ENCODE measurements at places on chromosomes 3 and 15.

DNA sequence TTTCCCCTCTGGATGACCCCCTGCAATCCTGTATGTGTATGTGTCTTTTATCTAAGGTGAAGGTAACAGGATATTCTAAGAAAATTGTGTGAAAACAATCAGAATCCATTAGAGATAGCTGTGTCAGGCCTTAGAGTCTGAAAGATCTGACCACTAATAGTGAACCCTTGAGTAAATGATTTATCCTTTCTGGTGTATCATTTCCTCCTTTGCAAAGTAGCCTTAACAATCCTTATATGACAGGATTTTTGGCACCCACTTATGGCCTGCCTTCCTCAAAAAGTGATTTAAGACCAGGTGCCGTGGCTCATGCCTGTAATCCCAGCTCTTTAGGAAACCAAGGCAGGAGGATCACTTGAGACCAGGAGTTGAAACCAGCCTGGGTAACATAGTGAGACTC lies 110.2 kb downstream of the RBPMS2 start:
- DNase-seq = no peak

DNA sequence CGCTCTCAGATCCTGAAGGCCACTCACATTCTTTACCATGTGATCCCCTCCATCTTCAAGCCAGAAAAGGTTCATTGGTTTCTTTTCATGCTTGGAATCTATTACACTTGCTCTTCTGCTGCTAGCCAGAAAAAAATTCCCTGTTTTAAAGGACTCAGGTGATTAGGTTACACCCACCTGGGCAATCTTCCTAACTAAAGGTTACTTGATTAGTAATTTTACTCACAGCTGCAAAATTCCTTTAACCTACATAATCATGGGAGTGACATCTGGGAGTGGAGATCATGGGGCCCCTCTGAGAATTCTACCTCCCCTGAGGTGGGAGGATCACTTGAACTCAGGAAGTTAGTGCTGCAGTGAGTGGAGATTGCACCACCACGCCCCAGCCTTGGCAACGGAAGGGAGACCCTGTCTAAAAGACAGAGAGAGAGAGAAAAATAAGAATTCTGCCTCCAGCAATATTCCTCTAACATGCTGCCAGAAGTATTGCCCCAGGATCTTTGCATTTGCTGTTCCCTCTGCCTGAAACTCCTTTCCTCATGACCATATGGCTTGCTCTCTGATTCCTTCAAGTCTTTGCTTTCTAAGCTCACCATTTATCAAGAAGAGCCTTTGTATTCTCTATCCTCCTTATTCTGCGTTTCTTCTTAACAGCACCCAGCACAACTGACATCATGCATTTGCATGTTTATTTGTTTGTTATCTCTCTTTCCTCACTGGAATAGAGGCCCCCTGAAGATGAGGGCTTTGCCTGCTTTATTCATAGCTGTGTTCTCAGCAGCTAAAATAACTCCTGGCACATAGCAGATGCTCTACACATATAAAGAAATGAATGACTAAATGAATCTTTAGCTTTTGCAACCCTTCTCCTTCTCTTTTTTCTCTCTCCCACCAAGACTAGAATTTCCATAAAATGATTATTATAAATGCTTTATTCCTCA lies 68.2 kb downstream of the EDEM1 start:
- DNase-seq = no peak

DNA sequence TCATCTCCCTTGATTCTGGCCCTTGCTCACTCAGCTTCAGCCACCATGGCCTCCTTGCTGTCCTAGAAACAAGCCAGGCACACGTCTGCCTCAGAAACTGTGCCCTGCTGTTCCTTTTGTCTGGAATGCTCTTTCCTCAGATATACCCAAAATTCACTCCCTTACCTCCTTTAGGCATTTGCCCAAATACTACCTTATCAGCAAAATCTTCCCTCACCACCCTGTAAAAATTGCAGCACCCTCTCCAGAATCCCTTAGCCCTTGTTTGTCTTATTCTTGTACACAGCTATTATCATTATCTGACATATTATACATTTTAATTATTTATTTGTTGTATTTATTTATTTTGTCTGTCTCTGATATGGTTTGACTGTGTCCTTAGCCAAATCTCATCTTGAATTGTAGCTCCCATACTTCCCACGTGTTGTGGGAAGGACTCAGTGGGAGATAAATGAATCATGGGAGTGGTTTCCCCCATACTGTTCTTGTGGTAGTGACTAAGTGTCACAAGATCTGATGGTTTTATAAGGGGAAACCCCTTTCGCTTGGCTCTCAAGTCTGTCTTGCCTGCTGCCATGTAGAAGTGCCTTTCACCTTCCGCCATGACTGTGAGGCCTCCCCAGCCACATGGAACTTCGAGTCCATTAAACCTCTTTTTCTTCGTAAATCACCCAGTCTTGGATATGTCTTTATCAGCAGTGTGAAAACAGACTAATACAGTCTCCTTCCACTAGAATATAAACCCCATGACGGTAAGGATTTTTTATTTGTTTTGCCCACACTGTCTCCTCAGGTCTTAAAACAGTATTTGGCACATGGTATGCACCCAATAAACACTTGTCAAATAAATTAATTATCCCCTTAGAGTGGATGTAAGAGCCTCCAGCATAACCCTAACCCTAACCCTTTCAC lies 60.0 kb upstream of the STT3B start:
- DNase-seq = no peak

DNA sequence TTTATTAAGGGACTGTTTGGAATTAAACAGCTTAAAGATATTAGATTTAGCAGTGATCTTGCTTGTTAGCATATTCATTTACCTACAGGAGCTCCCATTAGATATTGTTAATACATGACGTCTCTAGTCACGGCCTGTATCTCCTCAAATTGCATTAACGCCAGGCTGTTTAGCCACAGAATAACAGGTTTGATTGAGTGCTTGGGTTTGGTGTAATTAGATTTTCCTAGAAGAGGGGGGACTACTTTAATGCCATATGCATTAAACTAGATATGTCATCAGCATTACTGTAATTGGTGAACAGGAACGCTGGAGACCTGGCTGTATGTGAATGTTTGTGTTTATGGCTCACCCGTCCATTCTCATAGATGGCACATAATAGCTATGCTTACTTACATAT lies 841.4 kb upstream of the NR2F2 start:
- no peak for DNase-seq

- no peak for DNase-seq
These were observed 165.5 kb downstream of the MEX3B start for GRCh38 chr15:81880314-81880713.

GRCh38 chr15:96320703-96321638 lies 9.5 kb upstream of the NR2F2 start:
- no peak for DNase-seq

- no peak for DNase-seq
These were observed 3.7 kb upstream of the MYO5A start for GRCh38 chr15:52532427-52532826.

DNA sequence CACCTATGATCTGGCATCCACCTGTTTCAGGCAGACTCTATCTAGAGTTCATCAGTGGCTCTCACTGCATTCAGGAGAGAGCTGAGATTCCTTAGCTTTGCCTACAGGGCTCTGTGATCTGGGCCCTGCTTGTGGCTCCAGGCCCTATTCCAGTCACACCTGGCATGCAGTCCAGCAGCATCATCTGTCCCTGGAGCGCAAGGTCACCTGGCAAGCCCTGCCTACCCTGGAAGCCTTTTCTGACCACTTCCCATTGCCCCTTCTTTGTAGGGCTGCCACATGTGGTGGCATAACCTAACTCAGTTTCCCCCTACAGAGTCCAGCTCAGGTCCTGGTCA lies 115.1 kb upstream of the PLXNA1 start:
- no peak for DNase-seq

GRCh38 chr15:79496838-79497237 lies 64.7 kb downstream of the MINAR1 start:
- DNase-seq = no peak

DNA sequence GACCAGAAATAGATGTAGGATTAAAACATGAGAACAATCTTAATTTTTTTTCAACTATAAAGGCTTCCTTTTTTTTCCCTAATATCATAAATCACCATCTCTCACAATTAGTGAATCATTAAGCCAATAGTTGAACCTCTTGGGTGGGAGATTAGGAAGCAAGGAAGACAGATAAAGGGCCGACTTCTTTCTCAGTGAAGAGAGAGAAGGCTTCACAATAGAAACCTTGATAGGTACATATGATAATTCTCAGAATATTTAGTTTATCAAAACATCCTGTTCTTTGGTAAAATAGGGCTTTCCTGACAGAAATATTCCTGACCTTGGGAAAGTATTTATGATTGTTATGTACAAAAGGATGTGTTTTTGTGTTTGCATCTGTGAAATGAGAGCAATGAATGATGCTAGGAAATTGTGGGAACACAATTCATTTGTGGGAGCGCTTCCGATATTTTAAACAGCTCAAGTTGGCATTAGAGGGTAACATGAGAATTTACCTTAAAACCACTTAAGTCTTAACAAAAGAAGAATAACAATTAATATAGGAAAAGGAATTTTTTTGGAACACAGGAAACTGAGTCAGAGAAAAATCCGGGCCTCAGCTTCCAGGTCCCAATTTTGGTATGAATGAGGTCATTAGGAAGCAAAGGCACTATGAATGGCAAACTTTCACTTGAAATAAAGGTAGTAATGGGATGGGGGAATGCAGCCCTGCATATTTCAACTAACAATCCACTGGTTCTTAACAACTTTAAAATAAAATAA lies 263.2 kb upstream of the TGFBR2 start:
- no peak for DNase-seq

DNA sequence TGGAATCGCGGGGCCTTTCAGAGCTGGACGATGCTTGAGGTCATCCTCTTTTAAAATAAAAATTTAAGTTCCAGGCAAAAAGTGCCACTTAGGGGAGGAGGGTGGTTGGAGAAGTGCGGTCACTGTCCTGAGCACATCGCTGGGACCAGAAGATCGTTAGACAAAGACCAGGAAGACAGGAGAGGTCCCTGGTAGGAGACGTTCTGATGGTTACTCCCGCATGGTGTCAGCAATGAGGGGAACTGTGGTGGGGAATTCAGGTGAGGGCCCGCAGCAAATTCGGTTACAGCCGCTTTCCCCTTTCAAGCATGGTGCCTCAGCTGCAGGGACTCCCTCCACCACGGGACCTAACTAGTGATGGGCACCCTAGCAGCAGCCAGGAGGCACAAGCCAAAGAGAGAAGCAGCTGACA lies 1.0 kb upstream of the ISY1 start:
- DNase-seq = no peak

GRCh38 chr15:26098801-26099200 lies 235.7 kb upstream of the ATP10A start:
- DNase-seq = no peak

DNA sequence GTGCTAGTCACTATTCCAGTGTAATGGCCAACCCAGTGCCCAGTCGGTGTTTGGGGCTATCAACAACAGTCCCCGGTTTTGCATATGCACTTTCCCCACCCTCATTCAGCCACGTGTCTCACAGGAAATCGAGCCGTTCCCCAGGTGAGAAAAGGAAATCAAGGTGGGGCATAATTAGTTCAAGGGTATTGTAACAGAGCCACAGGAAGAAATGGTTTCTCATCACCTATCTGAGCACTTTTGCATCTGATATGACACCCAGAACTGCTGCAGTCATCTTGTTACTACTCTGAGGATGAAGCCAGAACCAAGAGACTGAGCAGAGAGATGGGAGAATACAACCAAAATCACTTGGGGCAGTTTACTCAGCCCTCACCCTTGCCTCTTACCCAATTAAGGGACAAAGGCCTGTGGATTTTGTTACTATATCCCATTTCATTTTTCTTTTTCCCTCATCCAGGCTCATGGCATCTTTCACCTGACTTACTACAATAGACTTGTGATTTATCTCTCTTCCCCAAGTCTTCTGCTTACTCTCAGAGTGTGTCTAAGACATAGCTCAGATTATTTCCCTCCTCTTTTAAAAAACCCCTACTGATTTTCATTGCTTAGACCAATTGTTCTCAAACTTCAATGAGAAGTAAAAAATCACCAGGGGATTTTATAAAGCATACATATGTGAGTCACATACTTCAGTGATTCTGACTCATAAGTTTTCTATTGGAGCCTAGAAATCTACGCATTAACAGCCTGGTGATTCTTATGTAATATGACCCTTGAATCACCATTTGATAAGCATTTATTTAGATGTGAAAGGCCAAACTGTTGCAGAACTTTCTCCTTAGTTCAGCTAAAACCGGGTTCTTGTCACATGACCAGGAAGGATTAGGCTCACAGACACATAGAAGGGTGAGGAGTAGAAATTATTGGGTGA lies 40.5 kb downstream of the TRAT1 start:
- DNase-seq = no peak

DNA sequence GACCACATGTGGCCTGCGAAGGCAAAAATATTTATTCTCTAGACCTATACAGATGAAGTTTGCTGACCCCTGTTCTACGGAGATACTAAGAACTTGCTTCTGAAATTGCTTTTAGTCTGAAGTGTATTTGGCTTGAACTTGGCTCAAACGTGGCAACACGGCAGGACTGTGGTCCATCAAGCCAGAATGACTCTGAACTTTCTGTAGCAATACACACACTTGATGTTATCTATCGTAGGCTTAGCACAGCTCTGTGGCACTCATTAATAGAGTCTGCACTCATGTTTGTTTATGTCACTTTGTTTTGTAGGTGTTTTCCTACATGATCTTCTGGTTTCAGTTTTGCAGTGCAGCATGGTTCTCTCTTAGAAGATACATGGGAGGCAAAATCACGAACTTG lies 298.1 kb downstream of the ADAMTS17 start:
- DNase-seq = no peak

GRCh38 chr15:32670623-32671022 lies 29.1 kb downstream of the SCG5 start:
- no peak for DNase-seq

- no peak for DNase-seq
These were observed 133.4 kb upstream of the BHLHE40 start for GRCh38 chr3:4845882-4846281.

GRCh38 chr3:184417619-184418327 lies 37.9 kb downstream of the CHRD start:
- peak; percentile 71 for DNase-seq

DNA sequence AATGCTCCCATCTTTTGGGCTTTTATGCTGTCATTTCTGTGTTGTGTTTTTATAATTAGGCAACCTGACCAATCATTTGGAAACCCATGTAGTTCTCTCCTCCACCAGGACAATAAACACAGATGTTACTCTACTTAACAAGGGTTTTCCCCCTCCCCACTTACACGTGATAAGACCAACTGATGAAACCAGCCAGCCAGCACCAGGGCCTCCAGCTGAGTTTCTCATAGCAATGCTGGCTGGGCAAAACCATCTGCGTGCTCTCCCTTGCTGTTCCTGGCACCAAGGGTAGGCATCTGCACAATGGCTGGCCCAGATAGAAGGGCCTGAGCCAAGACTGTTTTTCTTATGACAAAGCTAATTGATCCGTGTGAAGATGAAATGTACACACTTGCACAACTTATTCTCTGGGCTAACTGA lies 310.4 kb downstream of the PLCL2 start:
- DNase-seq = peak; percentile 7

- no peak for DNase-seq
These were observed 343.2 kb downstream of the LSAMP start for GRCh38 chr3:116102037-116102436.

GRCh38 chr3:71942432-71943187 lies 157.7 kb upstream of the PROK2 start:
- DNase-seq = no peak
